ENCODE measurements at places on chromosomes 12 and 14.
A peak's percentile ranks its signal among the peaks of the same experiment; 100 is the strongest.

- H3K27ac ChIP-seq: no peak overlapping the region
- H3K4me1 ChIP-seq: no peaks in the 10 kb centered on the region
- no peak overlapping the region for H3K4me3 ChIP-seq
Observed at GRCh38 chr14:103746701-103747100, 31.1 kb downstream of the ZFYVE21 start.

DNA sequence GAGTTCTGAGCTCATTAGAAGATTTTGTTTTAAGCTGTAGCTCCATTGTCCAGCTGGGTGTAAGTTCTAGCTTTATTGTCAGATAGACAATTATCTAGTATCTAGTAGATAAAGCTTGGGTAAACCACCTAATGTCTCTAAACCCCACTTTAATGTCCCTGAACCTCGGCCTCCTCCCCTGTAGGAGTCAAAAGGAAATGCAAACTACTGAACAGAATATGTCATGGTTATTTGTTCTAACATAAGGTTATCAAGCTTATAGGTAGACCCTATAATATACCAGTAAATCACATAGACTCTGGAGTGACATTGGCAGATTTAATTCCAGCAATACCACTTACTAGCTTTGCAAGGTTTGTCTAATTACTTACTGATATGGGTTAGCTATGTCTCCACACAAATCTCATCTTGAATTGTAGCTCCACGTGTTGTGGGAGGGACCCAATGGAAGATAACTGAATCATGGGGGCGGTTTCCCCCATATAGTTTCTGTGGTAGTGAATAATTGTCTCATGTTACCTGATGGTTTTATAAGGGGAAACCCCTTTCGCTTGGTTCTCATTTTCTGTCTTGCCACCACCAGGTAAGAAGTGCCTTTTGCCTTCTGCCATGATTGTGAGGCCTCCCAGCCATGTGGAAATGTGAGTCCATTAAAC, 29.4 kb downstream of the BCAT1 start:
- no peaks in the 10 kb centered on the region for H3K27me3 ChIP-seq
- no peak overlapping the region for H3K4me3 ChIP-seq
- no peaks in the 10 kb centered on the region for H3K36me3 ChIP-seq

GRCh38 chr14:88005978-88006851, 1.3 kb downstream of the GPR65 start:
- no peak for DNase-seq
- H3K4me1 ChIP-seq: no peaks in the 10 kb centered on the region
- H3K27me3 ChIP-seq: no peaks in the 10 kb centered on the region

DNA sequence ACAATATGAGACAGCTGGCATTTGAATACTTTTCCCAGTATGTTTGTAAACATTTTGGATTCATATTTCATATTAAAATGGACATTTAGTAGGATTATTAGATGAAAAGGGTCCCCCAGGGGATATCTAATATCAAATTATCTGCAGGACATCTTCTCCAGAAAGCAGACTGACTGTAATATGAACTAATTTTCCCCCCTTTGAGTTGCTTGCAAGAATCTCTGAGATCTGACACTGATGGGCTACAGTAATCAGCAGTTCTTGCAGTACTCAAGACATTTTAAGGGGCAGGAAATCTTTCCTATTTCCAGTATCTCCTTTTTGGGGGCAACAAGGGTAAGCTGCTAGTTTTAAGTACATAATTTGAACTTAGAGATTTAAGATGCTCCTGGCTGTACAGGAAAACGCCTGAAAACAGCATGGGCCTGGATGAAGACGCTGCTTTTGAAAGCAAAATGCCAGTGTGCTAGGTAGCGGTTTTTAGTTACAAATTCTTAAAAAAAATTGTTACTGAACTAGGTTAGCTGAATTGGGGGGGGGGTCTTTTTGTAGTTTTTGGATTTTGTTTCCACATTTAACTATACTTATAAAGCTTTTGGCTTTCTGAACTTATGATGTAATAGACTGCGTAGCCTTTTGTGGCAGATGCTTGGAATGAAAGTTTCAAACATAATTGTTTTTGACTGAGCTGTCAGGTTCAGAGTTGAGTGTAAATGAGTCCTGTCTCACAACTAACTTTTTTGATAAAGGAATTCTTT, 2.2 kb downstream of the FRMD6 start:
- peak overlapping the region; percentile 83 for H3K27ac ChIP-seq
- H3K27me3 ChIP-seq: no peaks in the 10 kb centered on the region
- peaks cover 2% of the 10 kb centered on the region for H3K36me3 ChIP-seq

DNA sequence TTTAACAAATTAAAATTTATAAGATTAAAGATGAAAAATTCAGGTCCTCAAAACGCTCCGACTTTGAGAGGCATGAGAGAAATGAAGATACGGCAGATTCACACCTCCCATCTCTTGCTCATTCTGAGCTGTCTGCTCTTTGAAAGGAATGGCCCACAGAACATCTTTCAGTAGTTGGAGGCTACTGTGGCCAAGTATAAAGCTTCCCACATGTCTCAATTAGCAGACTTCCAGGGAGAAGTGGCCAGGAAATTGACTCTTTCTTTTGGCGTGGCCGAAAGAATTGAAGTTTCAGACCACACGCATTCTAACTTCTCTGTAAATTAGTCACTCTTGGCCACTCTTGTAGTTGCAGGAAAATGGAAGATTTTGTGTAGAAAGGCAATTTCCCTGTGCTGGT, 129.2 kb downstream of the DIP2B start:
- peak; percentile 41 for DNase-seq
- peaks cover 2% of the 10 kb centered on the region for H3K4me1 ChIP-seq
- no peak overlapping the region for H3K27ac ChIP-seq
- H3K27me3 ChIP-seq: no peaks in the 10 kb centered on the region

- no peaks in the 10 kb centered on the region for H3K27me3 ChIP-seq
- no peak overlapping the region for H3K4me3 ChIP-seq
- H3K27ac ChIP-seq: no peak overlapping the region
- no peak for DNase-seq
- no peaks in the 10 kb centered on the region for H3K4me1 ChIP-seq
Observed at GRCh38 chr12:66633676-66634075, 45.2 kb downstream of the GRIP1 start.

Data from IMR-90 (cell line).